Pulmonary artery endothelial cell (primary cell): ENCODE measurements at places on chromosomes 13 and 19. TPM values are rescaled to one million over a fixed set of nuclear protein-coding genes. Genes with fewer than 3 reads are reported as not detected.

The PSG1 gene
- total RNA-seq, result under 0.01 TPM in 1 of 2 replicates, not detected in the other

DNA sequence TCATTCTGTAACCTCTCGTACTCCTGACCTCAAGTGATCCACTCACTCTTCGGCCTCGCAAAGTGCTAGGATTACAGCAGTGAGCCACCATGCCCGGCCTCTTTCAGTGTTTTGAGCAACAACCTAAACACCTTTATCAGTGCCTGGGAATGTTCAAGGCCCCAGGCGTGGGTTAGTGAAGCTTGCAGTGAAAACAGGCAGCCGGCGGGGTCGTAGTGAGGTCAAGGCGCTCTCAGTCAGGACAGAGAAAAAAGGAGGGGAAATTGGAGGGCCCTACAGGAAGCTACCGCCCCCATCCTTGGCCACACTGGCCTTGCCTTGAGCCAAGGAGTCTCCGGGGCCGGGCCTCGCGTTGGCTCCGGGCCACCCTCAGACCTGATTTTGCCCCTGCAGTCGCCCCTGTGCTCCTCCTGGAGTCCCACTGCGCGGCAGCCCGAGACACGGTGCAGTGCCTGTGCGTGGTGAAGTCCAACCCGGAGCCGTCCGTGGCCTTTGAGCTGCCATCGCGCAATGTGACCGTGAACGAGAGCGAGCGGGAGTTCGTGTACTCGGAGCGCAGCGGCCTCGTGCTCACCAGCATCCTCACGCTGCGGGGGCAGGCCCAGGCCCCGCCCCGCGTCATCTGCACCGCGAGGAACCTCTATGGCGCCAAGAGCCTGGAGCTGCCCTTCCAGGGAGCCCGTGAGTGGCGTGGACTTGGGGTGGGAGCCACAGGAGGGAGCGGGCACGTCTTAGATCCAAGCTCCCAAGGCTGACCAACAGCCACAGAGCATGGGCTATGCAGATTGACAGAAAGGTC is 17.7 kb downstream of the MAG start:
- no peak for DNase-seq

DNA sequence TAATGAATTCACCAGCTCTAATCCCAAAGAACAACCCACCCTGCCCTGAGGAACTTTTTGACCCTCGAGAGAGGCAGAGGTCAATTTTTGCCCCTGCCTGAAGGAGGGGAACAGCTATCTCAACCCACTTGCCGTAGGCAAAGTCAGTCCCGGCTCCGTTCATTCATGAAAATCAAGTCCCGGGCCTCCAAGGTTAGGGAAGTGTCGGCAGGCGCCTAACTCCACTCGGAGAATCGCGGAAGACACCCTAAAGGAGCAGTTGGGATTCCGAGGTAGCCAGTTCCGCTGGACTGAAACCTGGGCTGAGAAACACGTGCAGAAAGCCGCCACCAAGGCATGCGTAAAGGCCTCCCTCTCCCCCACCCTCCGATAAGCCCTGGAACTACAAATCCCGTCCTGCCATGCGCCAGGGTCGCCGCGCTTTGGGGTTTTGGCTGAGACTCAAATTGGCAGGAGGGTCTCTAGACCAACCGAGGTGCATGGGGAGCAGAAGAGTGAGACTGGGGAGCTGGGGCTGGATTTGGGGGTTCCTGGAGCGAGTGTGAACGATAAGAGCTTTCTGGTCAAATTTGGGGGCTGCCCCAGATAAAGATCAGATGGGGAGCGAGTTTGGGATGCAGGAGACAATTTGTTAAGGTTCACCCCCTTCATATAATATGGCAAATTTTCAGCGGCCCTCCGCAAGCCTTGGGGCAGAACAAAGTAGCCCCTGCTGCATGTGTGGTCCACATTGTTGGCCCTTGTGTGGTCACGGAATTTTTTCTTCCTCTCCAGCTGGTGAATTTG is at the start of gene TNPO2:
Gene TNPO2 (minus strand): TSS at position 292 of the 786 bp plus-strand sequence. CDS start 2,955 bp downstream, outside the sequence.
- DNase-seq, result no peak

The MBNL2 gene
- total RNA-seq, result 50.4 and 76.9 TPM in 2 replicates

- no peak for DNase-seq
These were observed 127.5 kb upstream of the OBI1 start for GRCh38 chr13:78786459-78786858.

GRCh38 chr19:52343548-52343947 is 7.5 kb downstream of the ZNF610 start:
- peak; percentile 30 for DNase-seq

The OSCAR gene
- 0.07 TPM in 1 of 2 replicates, not detected in the other for total RNA-seq

- DNase-seq, result no peak
These were observed 90.2 kb downstream of the ATP11A start for GRCh38 chr13:112779856-112780604.

DNA sequence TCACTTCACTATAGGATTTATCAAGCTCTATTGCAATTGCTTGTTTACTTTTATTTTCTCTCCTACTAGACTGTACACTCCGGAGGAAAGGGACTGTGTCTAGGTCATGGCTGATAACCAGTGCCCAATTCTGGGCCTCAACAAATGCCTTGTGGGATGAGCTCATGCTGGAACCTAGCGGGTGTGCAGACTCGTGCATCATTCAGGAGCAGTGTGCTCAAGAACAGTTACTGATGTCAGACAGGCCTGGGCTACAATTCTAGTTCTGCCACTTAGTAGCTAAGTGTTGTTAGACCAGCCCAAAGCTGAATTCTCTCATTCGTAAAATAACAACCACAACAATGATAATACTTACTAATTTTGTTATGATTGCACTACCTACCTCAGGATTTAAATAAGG is 95.4 kb downstream of the CYSLTR2 start:
- no peak for DNase-seq

DNA sequence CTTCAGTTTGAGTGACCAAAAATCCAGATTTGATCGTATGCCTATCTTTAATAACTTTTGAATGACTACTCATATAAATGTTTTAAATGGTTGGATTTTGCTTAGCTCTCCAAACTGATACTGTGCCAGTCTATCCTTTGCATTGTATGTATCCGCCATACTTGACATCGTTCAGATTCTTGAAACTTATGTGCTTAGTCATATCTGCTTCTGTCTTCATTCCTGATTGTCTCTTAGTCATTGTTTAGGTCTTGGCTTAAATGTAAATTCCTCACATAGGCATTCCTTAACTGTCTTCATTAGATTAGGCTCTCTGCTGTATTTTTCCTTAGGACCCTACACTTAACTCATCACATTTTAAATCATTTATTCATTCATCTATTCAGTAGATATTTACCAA is 126.0 kb downstream of the PCCA start:
- DNase-seq, result no peak

- DNase-seq, result no peak
These were observed 2.1 kb upstream of the FBXO17 start for GRCh38 chr19:38977445-38978325.

- no peak for DNase-seq
These were observed 30.6 kb downstream of the NLRP13 start for GRCh38 chr19:55901369-55902079.

The TUBB4A gene
- 0.26 TPM in 1 of 2 replicates, not detected in the other for total RNA-seq

DNA sequence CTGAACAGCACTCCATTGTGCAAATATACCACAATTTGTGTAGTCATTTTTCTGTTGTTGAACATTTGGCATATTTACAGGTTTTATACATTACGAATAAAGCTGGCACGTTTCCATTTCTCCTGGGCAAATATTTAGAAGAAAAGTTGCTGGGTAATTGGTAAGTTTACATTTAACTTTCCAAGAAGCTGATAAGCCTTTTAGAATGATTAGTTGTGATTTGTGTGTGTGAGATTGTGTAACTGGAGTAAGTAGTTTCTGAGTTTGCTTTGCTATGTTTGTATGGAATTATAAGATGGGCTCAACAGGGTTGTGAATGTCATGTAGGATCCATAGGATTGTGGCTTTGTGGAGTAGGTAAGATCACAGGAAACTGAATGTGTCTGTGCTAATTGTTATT is 1.6 kb upstream of the ZNF529 start:
- no peak for DNase-seq

The DIRAS1 gene
- under 0.01 and 0.04 TPM in 2 replicates for total RNA-seq

The PBX4 gene
- total RNA-seq, result 0.07 TPM in 2 replicates

DNA sequence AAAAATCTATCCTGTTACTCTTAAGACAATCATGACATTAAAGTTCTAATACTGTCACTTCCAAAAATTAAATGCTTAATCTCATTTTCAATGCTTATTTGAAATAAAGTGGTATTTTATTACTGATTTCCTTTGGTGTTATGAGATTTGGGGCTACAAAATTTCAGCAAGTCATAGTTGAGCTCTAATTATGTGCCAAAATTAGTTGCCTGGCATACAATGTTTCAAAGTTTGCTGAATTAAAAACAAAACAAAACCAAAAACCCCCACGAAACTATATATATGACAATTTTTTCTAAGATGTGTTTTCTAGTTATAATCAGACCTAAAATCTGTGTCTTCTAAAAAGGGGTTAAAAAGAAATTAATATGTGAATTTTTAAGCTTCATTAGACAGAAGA is 62.2 kb downstream of the KCNRG start:
- DNase-seq, result no peak

DNA sequence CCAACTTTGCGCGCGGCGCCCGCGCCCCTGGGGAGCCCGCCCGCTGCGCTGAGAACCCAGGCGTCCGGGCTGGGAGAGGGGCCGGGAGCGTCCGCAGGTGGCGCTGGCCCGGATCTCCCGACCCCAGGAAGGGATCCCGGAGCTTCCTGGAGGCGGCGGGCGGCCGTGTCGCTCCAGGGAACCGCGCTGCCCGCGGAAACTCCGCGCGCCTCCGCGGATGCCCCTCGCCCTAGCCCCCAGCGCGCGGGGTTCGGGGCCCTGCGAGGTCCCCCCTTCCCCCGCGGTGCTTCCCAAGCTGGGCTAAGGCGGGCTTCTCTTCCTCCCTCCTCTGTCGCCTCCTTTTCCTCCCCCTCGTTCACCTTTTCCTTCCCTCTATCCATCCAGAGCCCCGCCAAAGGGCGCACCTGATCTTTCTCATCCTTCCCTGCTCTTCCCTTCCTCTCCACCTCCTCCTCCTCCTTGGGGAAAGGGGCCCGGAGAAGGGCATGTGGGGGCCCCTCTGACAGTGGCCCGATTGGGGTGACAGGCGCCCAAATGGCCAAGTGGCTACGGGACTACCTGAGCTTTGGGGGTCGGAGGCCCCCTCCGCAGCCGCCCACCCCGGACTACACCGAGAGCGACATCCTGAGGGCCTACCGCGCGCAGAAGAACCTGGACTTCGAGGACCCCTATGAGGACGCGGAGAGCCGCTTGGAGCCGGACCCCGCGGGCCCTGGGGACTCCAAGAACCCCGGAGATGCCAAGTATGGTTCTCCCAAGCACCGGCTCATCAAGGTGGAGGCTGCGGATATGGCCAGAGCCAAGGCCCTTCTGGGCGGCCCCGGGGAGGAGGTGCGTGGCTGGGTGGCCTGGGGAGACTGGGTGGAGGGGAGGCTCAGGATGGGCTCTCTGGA is 710 bp downstream of the SHD start:
- no peak for DNase-seq

GRCh38 chr13:42109957-42110356 is 61.5 kb downstream of the DGKH start:
- no peak for DNase-seq

DNA sequence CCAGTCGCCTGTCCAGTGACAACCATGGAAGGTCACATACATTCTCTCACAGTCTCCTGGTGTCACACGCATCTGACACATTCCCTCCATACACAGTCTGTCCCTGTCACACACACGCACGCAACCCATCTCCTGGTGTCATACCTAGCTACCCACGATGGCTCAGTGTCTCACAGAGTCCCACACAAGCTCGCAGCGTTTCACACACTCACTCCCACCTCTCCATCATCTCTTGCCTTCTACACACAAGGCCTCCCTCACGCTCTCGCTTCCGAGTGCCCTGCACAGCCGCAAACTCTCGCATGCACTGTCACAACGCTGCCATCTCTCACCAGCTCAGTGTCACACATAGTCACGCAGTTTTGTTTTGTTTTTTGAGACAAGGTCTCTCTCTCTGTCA is 1.2 kb upstream of the GNG8 start:
- no peak for DNase-seq

DNA sequence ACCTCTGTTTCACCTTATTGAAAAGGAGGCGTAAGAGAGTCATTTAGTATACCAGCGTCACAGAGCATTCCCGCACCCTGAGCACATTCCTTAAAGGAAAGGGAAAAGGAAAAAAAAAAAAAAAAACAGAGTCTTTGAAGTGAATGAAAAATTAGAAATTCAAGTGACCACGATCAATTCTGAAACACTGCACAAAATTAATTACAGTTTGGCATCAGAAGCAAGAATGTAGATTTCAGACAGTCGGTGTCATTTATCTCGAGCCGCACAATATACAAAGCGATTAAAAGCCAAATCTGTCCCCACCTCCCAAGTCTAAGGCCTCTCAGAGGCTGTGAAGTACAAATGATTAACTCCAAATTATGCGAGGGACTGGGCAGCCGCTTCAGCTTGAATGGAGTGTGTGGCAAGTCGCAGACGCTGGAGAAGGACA is 173.7 kb upstream of the ZNF507 start:
- no peak for DNase-seq

- no peak for DNase-seq
These were observed 471 bp downstream of the DACH1 start for GRCh38 chr13:71866335-71867130.

- no peak for DNase-seq
These were observed 11.4 kb downstream of the SBK2 start for GRCh38 chr19:55525289-55526101.

The TGFB1 gene
- 18.2 and 18.9 TPM in 2 replicates for total RNA-seq

The ZNF835 gene
- 0.07 and 0.78 TPM in 2 replicates for total RNA-seq

The NLRP7 gene
- total RNA-seq, result not detected in 2 replicates

GRCh38 chr19:4266253-4267000 is 12.6 kb upstream of the SHD start:
- no peak for DNase-seq

DNA sequence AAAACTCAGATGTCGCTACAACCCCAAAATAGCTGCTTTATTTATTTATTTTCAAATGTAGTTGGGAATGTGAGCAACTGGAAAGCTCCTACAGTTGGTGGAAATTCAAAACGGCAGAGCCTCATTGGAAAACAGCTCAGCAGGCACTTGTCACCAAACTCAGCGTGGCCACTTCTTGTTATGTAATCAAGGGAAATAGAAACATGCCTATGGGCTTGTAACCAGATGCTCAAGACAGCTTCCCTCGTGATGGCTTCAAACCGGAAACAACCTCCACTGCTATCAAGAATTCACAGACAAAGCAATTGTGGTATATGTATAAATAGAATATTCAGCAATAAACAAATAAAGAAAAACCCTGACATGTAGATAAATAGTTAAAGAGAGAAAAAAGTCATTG is 627.8 kb upstream of the SLC10A2 start:
- no peak for DNase-seq

The RFPL4A gene
- total RNA-seq, result 0.11 and 0.13 TPM in 2 replicates

GRCh38 chr19:17938092-17938845 is 5.5 kb downstream of the CCDC124 start:
- peak; percentile 19 for DNase-seq
